ENCODE measurements at places on chromosomes 3 and 15. TPM values are rescaled to one million over a fixed set of nuclear protein-coding genes. Genes with fewer than 3 reads are reported as not detected.

SLC9C1 gene
- not detected for total RNA-seq

GRK7 gene
- not detected for total RNA-seq

STRA6 gene
- total RNA-seq = 68.8 TPM

TM6SF1 gene
- not detected for total RNA-seq

ROPN1 gene
- total RNA-seq = not detected

HIGD2B gene
- not detected for total RNA-seq

ST8SIA2 gene
- total RNA-seq = 0.41 TPM

PRSS50 gene
- not detected for total RNA-seq

GP9 gene
- not detected for total RNA-seq

CDHR4 gene
- total RNA-seq = 0.29 TPM

A4GNT gene
- not detected for total RNA-seq

SEMA3G gene
- 0.07 TPM for total RNA-seq

CHRNA7 gene
- total RNA-seq = 4.1 TPM

TTC21A gene
- total RNA-seq = 1.5 TPM

C3orf52 gene
- 14.7 TPM for total RNA-seq

SAMMSON gene
- not detected for total RNA-seq

LMOD3 gene
- total RNA-seq = not detected

STAC gene
- total RNA-seq = 2.4 TPM

MTFMT gene
- 27.4 TPM for total RNA-seq

RBMS3 gene
- total RNA-seq = 0.58 TPM

RHCG gene
- total RNA-seq = 33.0 TPM

GOLGA8N gene
- total RNA-seq = 1.3 TPM

TJP1 gene
- total RNA-seq = 47.2 TPM

ACAD11 gene
- 5.0 TPM for total RNA-seq

CAND2 gene
- total RNA-seq = 0.40 TPM

ZNF280D gene
- total RNA-seq = 16.5 TPM

EAF1 gene
- total RNA-seq = 16.3 TPM

AMOTL2 gene
- total RNA-seq = 36.3 TPM

IL12A gene
- total RNA-seq = 0.96 TPM

ZNF662 gene
- total RNA-seq = not detected

PRR20G gene
- total RNA-seq = 0.14 TPM

ABI3BP gene
- total RNA-seq = 2.2 TPM

GBE1 gene
- total RNA-seq = 31.2 TPM

FHIT gene
- total RNA-seq = 0.40 TPM

KLHL6 gene
- not detected for total RNA-seq

CFAP20DC gene
- 2.3 TPM for total RNA-seq

CPB1 gene
- total RNA-seq = not detected

TEX264 gene
- 69.1 TPM for total RNA-seq

NPRL2 gene
- 13.8 TPM for total RNA-seq

LINGO1 gene
- total RNA-seq = 8.9 TPM

OR5K2 gene
- total RNA-seq = not detected

SLC51B gene
- 12.4 TPM for total RNA-seq

TEX9 gene
- total RNA-seq = 4.8 TPM

SPTSSB gene
- not detected for total RNA-seq

MUC13 gene
- 8.7 TPM for total RNA-seq

PYGO1 gene
- 7.4 TPM for total RNA-seq

CCR3 gene
- total RNA-seq = not detected

MINDY2 gene
- 4.3 TPM for total RNA-seq

ITIH1 gene
- not detected for total RNA-seq

ITPKA gene
- total RNA-seq = 2.2 TPM

SEMA3F gene
- 11.0 TPM for total RNA-seq

GOLGA8M gene
- 0.10 TPM for total RNA-seq

PIERCE2 gene
- total RNA-seq = 4.8 TPM

KCNAB1 gene
- total RNA-seq = not detected

VIPR1 gene
- 0.90 TPM for total RNA-seq

ZNF385D gene
- total RNA-seq = not detected

MOBP gene
- not detected for total RNA-seq
